ENCODE measurements at places on chromosomes 11 and 22.

DNA sequence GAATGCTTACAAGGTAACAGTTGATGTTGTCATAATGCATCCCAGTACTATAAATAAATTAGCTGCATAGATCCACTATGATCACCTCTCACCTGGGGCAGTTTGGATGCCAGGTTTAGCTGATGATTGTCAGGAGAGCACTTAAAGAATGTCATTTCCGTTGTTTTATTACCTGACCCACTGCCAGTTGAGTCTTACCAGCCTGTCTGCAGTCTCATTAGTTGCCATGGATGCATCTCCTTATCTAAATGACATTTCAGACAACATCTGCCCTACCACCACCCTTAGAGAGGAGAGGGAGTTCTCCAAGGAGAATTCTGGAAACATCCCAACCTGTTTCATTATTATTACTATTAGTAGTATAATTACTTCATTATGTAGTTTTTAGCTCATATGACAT is 339.1 kb upstream of the API5 start:
- no peak for DNase-seq

DNA sequence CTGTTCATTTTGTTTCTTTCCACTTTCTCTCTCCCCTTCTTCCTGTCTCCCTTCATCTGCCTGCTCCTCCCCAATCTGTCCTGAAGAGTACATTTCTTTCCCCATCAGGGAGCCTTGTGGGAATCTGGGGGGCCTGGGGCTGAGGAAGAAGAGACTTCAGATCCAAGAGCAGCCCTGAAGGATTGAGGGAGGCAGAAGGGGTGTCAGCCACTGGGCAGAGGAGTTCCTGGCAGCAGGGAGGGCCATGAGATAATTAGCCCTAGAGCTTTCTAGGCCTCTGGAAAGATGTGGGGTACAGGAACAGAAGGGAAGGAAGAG is 24.4 kb upstream of the OAF start:
- DNase-seq: no peak

DNA sequence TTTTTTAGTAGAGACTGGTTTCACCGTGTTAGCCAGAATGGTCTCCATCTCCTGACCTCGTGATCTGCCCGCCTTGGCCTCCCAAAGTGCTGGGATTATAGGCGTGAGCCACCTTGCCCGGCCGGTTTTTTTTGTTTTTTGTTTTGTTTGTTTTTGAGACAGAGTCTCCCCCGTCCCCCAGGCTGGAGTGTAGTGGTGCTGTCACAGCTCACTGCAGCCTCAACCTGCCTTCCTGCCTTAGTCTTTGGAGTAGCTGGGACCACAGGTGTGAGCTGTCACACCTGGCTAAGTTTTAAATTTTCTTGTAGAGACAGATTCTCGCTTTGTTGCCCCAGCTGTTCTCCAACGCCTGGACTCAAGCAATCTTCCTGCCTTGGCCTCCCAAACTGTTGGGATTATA is 3.2 kb downstream of the PPIL2 start:
- no peak for DNase-seq

GRCh38 chr11:87359401-87359800 is 321.7 kb downstream of the TMEM135 start:
- DNase-seq: no peak

GRCh38 chr11:99148352-99148751 is 127.6 kb downstream of the CNTN5 start:
- no peak for DNase-seq

- no peak for DNase-seq
Observed at GRCh38 chr11:19232910-19233503, 7.7 kb downstream of the E2F8 start.

DNA sequence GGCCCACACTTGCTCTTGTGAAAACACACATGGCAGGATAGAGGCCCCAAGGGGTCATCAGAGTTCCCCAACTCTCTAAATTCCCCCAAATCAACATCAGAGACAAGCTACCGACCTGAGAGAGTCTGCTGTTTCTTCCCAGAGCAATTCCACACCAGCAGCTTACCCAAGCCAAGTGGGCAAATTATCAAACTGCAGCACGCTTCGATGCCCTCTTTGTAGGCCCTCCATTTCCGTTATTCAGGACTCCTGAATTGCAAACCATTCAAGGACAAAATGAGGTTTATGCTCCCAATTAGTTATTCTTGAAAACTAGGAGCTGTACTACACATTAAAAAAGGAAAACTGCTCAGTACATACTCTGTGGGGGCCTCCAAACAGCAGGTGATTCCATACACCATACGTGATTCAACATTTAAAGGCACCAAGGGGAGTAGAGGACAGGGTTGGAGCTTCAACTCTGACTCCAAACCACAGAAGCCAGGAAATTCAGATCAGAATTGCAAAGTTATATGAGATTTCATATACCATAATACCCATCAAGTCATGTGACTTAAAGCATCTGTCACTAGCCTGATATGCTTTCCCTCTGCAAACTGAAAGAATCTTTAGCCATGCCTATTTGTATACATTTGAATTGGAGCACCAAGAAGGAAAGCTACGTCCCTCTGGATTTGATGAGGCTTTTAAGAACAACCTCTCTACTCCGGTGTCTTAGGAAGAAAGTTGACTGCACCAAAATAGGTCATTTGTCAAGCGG is 234.8 kb downstream of the CADM1 start:
- no peak for DNase-seq

- peak; percentile 26 for DNase-seq
Observed at GRCh38 chr11:12019866-12020416, 11.5 kb upstream of the DKK3 start.

GRCh38 chr11:126210871-126211235 is 597 bp downstream of the RPUSD4 start:
- peak; percentile 49 for DNase-seq

- DNase-seq: peak; percentile 26
Observed at GRCh38 chr11:2312232-2313042, 10.6 kb downstream of the TSPAN32 start.

GRCh38 chr11:68016161-68016903 is 6.2 kb downstream of the ALDH3B1 start:
- DNase-seq: no peak

DNA sequence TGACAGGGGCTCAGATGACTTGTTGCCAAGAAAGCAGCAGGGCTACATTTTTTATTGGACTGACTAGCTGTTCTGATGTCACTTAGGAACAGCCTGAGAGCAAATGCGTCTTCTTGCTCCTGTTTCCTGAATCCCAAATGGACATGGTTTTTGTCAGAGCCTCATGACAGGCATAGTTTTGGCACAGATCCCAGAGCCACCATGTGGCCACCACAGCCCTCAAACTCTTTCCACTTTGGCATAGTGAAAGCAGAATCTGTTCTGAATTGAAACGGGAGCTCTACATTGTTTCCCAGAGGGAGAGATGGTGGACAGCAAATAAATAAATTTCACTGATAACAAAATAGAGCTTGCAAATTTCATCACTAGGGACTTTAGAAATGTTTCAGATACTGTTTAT is 222.2 kb downstream of the C11orf87 start:
- DNase-seq: no peak

DNA sequence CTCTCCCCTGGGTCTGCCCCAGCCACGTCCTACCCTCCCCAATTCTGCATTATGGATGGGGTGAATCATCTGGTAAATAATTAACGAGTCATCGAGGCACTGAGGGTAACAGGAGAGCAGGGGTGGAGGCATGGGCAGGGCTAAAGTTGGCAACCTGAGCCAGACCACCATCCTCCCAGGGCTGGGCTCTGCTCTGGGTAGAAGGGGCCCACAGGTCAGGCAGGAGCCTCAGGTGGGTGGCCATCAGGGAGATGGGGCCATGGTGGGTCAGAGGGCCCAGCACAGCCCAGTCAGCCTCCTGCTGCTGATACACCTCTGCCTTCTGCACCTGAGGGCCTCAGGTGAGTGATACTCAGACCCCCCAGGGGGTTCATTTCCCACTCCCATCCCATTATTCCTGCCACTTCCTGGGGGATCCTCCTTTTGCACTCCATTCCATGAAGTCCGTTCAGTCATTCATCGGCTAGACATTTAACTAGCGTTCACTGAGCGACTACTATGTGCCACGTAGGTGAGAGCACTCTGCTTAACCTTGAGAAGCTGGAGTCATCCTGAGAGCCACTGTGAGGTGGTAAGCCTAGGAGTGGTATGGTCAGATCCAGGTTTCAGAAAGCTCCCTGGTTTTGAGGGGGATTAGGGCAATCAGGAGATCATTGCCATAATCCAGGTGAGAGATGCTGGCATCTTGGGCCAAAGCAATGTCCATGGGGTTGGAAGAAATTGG is at the start of gene VSIG10L2:
TSS of gene VSIG10L2 (plus strand) at position 248 of the 724 bp plus-strand sequence. CDS start at position 260, 12 bp downstream.
- DNase-seq: no peak

DNA sequence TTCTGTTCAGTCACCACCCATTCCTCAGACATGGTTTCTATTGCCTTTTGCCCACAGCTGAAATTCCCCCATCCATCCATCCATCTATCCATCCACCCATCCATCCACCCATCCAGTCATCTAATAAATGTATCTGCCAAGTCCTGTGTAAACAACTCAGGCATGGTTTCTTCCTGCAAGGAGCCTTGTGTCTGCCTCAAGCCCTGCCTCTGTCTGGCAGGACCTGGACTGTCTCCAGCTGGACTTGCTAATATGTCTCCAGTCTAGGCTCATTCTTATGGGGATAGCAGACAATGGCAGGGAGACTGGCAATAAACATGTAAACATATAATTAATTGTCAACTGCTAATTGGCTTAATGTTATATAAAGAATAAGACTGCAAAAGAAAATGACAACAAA is 64.7 kb upstream of the AMPD3 start:
- DNase-seq: no peak

DNA sequence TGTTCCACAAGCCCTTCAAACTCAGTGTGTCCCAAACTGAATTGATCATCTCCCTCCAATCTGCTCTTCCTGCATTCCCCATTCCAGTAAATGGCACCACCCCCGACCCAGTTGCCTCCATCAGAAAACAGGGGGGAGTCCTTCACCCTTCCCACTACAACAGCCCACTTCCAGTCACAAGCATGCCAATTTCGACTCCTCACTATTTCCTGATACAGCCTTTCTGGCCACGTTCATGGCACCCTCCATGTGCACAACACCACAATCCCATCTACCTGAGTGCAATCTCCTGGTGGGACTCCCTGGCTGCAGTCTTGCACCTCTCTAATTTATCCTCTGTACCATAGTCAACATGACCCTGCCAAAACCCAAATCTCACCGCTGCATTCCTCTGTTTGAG is 1.6 kb upstream of the DNAL4 start:
- no peak for DNase-seq

DNA sequence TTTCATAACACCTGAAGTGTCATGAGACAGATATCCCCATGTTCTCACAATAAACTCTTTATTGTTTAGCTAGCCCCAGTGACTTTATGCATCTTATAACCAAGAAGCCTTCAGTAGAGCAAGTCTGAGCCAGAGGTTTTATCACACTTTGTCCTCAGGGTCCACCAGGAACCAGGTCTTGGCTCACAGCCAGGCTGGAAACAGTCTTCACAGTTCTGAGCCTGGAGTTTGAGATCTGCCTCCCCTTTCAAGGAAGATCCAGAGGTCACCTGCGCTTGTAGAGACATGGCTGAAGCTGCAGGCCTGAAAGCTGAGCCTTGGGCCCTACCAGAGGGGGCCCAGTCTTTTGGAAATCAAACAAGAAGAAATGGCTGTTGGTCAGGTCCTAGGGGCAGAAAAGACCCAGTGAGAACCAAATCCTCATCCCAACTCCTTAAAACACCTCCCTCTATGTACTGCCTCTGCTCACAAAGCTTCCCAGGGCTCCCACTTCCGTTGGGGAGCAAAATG is 3.5 kb downstream of the RRP8 start:
- no peak for DNase-seq

DNA sequence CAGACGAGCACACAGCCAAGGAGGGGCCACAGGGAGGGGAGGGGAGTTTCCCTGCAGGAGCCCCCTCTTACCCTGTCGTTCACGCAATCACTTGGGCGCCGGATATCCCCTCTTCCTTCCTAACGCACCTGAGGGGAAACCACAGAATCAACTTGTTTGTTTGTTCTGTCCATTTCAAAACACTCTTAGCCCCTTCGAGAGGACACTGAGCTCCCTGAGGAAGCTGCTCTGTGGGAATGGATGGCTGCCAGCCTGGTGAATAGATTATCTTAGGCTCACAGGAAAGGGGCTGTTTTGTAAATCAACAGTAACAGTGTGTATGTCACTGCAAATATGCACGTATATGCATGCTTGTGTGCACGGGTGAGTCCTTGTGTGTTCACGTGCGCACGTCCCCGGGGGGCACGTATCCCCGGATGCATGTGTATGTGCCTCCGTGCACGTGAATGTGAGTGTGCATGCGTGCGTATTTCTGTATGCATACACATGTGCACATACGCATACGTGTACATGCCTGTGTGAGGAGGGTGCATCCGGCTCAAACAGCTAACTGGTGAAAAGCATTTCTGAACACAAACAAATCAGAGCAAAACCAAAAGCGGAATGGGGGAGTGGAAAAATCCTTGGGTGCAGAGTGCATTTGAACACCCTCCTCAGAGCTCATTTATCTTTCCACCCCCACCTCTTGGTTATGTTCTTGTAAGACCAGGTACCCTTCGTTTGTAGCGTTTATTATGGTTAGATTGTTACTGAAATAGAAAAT is 7.2 kb downstream of the ARSA start:
- no peak for DNase-seq

GRCh38 chr11:112128483-112129121 is 35.3 kb downstream of the IL18 start:
- DNase-seq: no peak

DNA sequence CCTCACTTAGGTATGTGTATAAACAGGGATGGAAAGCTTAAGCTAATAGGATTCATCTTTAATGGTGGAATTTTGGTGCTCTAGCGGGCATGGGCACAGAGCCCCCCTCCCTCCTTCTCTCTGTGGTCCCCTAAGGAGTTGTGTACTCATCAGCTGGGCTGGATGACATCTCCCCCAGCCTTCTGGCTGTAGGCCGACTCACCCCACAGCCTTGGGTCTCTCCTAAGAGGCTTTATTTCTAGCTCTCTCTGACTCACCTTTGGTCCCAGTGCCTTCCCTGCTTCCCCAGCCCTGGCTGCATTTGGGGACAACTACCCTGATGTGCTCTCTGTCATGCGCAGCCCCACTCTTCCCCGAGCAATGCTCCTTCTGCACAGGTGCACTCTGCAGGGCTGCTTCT is 26.9 kb downstream of the SLC6A5 start:
- no peak for DNase-seq

- DNase-seq: no peak
Observed at GRCh38 chr11:79441461-79441875, 638 bp upstream of the TENM4 start.

DNA sequence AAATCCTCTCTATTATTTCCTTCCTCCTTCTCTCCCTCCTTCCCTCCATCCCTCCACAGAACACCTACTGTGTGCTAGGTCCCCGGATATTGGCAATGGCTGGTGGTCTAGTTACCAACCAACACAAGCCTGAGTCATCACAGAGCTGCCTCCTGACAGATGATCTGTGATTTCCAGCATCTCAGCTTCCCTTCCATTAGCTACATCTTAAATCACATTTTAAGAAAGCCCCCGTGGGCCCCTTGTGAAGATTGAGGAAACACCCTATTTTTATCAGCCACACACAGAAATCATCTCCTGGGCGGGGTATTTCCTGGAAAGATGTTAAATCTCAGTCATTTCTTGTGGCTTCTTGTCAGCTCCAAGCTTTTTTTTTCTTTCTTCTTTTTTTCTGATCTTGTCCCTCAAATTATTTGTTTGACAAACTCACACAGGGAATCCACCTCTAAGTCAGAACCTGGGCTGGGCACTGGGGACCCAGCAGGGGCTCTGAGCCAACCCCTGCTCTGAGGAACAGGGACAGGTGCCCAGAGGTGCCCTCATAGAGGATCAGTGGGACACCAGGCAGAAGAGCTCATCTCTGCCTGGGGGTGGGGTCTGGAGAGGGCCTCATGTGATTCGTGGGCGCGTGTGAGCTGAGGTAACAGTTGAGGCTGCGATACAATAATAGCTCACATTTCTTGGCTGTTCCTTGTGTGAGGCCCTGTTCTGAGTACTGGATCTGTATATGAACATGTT is 42.4 kb downstream of the CACNA1I start:
- DNase-seq: no peak

GRCh38 chr11:100865443-100866065 is 178.5 kb downstream of the ARHGAP42 start:
- DNase-seq: no peak
